ENCODE measurements at places on chromosomes 11 and 22.
A peak's percentile ranks its signal among the peaks of the same experiment; 100 is the strongest.

DNA sequence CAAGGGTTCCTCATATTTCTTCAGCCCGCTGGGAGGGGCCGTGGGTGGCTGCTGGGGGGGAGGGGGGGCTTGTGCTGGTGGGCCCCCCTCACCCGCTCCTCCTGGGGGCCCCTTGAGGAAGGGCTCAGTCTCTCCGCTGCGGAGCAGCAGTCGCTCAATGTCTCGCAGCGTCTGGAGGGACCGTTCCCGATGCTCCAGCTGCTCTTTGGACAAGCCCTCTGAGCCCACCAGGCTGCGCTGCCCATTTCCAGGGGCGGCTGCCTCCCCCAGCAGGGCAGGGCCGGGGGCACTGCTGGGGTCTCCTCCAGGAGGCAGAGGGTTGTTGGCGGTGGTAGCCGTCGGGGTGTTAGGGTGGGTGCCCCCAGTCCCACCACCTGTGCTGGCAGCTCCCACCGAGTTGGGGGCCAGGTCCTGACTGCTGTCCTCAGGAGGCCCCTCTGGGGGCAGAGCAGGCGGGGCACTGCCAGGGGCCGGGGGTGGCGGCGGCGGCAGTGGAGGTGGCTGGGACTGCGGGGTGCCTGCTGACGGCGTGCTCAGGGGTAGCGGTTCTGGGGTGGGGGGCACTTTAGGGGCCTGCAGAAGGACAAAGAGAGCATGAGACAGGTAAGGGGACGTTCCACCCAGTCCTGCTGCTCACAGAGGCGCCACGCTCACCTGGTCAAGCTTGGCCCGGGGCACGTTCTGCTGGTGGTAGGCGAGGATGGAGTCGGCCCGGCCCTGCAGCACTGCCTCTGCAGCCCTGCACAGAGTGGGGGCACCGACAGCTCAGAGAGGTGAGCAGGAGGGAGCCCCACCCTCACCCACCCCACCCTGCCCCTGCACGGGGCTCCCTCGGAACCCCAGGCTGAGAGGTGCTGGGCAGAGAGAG, 18.9 kb downstream of the CXCR5 start:
- DNase-seq: no peak

- DNase-seq: no peak
These were observed 1.9 kb upstream of the GCAT start for GRCh38 chr22:37805810-37806277.

- DNase-seq: no peak
These were observed 69.7 kb downstream of the RAB38 start for GRCh38 chr11:88105526-88105925.

GRCh38 chr11:58503361-58503856, 4.5 kb downstream of the OR5B21 start:
- no peak for DNase-seq

DNA sequence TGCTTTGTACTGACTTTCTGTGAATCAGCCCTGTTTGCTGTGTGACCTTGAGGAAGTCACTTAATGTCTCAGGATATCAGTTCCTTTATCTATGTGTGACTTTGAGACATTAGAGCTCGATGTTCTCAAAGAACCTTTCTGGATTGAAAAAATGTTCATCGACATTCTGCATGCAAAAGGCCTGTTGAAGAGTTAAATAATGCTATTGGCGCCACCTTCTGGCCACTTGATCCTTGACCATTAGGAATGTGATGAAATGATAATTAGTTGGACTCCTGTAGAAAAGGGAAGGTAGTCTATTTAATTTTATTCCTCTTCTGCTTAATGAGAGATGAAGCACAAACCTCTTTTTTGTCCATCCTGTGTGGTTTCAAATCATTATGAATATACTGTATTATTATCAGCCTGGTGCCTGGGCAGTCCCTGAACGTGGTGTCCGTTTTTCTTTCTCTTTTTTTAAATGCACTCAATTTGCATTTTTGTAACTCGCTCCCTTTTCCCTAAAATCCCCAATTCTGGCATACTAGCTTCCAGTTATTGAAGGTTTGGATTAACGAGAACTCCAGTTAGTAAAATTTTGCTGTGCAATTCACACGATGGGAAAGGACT, 20.7 kb downstream of the ELF5 start:
- peak; percentile 38 for DNase-seq

DNA sequence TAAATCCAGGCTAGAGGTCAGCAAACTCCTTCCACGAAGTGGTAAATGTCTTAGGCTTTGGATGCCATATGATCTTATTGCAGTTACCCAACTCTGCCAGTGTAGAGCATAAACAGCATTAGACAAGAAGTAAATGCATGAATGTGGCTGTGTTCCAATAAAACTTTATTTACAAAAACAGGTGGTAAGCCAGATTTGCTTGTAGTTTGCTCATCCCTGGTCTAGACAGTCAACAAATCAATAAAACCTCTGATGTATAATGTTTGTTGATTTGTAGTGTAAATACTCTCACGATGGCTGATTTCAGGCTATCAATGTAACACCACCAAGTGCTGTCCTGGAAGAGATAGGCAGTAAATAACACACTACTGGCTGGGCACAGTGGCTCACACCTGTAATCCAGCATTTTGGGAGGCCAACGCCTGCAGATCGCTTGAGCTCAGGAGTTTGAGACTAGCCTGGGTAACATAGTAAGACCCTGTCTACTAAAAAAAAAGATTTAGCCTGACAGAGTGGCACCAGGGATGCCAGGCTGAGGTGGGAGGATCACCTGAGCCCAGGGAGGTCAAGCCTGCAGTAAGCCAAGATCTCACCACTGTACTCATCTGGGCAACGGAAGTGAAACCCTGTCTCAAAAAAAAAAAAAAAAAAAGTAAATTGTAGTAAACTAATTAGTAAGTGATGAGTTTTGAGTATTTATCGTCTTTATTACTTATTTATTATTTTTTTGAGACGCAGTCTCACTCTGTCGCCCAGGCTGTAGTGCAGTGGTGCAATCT, 6.9 kb upstream of the CATSPER1 start:
- DNase-seq: no peak

DNA sequence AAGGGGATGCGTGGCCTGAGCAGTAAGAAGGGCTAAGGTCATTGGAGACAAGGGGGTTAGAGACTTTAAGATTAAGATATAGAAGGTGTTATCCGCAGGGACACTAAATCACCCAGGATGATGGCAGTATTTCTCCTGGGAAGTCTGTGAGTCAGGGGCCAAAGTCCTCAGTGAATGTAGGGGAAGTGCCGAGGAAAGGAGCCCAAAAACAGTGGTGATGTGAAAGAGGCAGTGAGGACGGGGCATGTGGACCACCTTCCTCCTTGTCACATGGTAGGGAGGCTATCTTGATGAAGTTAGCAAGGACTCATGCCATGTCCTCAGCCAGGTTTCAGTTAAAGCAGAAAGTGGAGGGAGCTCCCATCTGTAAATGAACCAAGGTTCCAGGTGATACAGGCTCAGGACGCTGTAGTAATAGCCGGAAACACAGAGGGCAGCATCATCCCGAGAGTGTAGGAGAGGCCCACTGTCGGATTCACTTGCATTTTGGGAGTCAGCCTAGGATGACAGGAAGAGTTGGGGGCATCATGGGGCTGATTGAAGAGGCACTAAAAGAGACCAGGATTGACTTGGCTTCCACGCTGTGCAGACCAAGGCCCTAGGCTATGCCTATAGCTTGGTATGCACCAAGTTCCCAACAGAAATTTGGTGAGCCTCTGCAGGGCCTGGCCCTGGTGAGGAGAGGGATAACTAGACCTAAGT, 33.5 kb downstream of the WEE1 start:
- DNase-seq: no peak

DNA sequence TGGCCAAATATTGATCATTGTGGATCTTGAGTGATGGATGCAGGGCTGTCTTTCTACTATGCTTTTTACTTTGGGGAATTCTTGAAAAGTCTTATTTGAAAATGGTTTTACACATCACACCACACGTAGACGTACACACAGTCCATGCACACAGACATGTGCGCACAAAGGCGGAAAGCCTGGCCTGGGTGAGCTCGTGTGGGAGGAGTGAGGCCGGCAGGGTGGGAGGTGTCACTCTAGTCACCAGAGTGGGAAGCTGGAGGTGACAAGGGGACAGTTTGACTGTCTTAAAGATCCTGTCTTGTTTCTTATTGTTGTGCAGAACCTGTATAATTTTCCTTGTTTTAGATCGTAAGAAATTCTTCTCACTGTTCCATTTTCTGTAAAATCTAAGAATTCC, 326.9 kb downstream of the TBC1D22A start:
- no peak for DNase-seq

- DNase-seq: no peak
These were observed 20.9 kb upstream of the UPB1 start for GRCh38 chr22:24474221-24474620.

GRCh38 chr11:87432022-87432421, 394.3 kb downstream of the TMEM135 start:
- no peak for DNase-seq

DNA sequence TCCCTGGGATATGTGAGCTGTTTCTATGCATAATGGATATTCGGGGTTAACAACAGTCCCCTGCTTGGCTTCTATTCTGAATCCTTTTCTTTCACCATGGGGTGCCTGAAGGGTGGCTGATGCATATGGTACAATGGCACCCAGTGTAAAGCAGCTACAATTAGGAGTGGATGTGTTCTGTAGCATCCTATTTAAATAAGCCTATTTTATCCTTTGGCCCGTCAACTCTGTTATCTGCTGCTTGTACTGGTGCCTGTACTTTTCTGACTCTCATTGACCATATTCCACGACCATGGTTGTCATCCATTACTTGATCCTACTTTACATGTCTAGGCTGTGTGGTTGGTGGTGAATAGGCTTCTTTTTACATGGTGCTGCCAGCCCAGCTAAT, 1.3 kb downstream of the TUG1 start:
- DNase-seq: no peak

DNA sequence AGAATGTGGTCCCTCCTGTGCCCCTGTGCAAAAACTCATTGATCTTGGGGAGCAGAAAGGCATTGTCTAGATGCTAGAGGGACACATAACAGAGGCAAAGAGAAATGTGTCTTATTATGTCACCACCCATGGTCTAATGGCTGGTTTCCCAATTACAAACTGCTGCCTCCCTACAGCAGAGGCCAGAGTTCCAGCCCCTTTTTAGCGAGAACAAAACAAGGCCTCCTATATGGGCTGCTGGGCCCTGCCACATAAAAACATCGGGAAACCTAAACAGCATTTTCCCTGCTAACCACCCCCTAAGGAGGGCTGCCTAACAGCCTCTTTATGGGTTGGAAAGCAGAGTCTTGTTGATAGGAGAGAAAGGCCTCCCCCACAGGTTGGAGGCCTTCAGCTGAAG, 75.2 kb upstream of the CRTAM start:
- no peak for DNase-seq

GRCh38 chr22:24521791-24522245, 26.7 kb downstream of the UPB1 start:
- DNase-seq: peak; percentile 38

- peak; percentile 17 for DNase-seq
These were observed 252.0 kb downstream of the CTTN start for GRCh38 chr11:70650075-70650909.

GRCh38 chr22:25656724-25657123, 85.3 kb upstream of the MYO18B start:
- DNase-seq: no peak

GRCh38 chr22:47304854-47305253, 542.4 kb downstream of the TBC1D22A start:
- no peak for DNase-seq

GRCh38 chr11:130698174-130698573, 218.1 kb downstream of the SNX19 start:
- no peak for DNase-seq

DNA sequence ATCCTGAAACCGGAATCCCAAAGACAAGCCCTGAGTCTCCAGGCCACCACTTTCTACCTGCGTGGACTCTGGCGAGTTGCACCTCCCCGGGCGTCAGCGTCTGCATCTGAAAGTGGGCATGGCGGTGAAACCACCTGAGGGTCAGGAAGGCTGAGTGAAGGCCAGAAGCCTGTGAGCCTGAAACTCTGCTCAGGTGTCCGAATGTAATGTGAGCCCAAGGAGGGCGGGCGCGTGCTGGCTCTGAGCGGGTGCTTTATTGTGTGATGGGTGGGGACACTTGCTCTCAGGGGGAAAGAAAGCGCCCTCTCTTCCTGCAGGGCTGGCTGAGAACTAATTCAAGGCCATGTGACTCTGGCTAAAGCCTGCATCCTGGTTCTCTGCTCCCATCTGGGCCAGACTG, 135.6 kb downstream of the ST3GAL4 start:
- DNase-seq: no peak

DNA sequence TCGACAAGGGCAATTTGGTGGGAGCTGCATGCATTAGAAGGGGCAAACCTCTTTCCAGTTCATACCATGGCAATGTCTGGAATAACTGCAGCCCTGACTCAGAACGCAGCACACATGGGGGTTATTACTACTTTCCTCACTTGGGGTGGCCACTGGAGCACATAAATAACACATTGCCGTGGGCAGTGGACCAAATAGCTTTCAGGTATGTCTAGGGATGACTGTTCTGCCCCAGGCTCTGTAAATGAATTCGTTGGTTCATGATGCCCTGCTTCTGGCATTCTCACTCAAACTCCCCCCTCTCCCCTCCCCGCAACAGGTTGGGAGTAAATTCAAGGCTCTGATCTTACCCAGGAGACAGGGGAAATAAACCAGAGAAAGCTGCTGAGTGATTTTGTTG, 238.0 kb upstream of the PLET1 start:
- DNase-seq: no peak

- DNase-seq: peak; percentile 22
These were observed 19.3 kb downstream of the RFPL1 start for GRCh38 chr22:29457730-29458129.

GRCh38 chr11:30710221-30710620, 124.1 kb upstream of the MPPED2 start:
- DNase-seq: no peak

- DNase-seq: peak; percentile 83
These were observed 13.3 kb upstream of the CYP2R1 start for GRCh38 chr11:14905104-14906033.

GRCh38 chr11:22703591-22703990, 37.2 kb downstream of the GAS2 start:
- DNase-seq: no peak

DNA sequence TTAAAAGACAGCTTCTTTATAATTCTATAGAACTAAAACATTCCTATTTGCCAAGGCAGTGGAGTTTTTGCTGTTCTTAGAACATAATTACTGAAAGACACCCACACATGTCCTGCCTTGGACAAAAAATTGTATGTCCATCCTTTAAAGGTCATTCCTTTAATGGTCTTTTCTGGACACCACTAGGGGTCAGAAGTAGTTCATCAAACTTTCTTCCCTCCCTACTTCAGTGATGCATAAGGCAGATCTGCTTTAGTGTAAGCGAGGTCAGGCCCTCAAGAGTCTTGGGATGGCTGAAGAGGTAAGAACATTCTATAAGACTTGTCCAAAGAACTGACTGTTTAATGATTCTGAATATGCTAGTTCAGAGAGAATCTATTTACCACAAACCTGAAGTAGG, 4.3 kb upstream of the OR51V1 start:
- no peak for DNase-seq

Measured in CD4-positive, alpha-beta T cell treated with Interleukin-1 beta for 1 hour (primary cell).